Stimulated activated CD4-positive, alpha-beta T cell treated with anti-CD3 and anti-CD28 coated beads, Interleukin-4, amount 100 ng/mL, for 4 hours (primary cell): ENCODE measurements at places on chromosomes 12 and 14.

DNA sequence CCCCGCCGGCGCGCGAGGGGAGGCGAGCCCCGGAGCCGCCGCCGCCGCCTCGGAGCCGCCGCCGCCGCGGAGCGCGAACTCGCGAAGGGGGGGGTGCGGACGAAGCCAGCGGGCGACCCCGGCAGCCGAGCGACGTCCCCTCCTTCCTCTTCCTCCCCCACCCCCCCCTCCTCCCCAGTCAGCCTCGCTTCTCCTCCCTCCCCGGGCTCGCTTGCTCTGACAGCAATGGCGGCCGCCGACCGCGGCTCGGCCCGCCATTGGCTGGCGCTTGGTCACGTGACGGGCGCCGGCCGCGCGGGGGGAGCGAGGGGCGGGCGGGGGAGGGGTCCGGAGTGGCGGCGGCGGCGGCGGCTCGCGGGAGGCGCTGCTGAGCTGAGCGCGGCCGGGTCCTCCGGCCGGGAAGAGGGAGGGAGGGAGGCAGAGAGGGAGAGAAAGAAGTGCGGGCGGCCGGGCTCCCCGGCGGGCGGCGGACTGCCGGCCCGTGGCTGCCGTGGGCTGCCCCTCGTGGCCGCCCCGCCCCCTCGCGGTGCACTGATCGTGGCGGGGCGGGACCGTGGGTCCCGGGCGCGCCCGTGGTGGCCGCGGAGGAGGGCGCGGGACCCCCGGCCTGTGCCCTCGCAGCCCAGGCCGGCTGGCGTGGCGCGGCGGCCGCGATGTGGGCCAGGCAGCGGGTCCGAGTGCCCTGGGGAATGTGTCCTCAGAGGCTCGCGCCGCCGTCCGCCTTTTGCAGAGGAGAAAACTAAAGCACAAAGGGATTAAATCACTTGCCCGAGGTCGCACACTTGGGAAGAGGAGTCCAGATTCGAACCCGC is at the start of gene MED13L:
Gene MED13L, minus strand, starts transcription at position 227 of the 812 bp plus-strand sequence. CDS start 562 bp downstream, outside the sequence.
- peak; percentile 87 for DNase-seq

- DNase-seq, result peak; percentile 65
These were observed 148.7 kb downstream of the SMOC1 start for GRCh38 chr14:70027785-70028428.

DNA sequence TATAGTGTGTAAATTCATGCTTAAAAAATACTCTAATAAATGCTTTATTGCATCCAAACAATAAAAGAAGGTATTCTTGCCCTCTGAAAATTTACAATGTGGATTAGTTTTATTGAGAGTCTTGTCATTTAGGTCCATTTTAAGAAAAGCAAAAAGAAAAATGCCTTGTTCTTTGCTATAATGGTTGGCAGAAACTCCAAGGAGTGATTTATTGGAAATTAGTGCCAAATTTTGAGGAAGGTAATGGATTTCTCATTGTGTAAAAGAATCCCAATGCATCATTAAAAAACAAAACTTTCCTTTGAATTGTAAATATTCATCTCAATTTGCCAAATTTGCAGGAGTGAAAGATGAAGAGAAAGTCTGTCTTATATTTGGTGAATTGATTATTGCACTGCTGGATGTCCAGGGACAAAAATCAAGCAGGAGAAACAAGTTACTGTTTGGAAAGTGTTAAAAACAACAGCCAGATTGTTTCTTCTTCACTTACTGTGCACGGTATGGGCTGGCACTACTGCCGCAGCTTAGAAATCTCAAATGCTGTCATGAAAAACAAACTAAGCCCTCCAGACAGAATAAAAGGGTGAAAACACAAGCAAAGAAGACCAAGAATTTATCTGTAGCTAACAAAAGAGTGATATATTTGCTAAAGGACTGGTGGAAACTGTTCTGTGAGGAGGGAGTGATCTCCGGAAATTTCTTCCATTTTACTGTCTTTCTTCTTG is 511.7 kb downstream of the TMTC2 start:
- no peak for DNase-seq

- DNase-seq, result peak; percentile 59
These were observed 11.3 kb downstream of the PHLDA1 start for GRCh38 chr12:76020281-76020680.

- DNase-seq, result no peak
These were observed 63.7 kb downstream of the SLC24A4 start for GRCh38 chr14:92386637-92387036.

GRCh38 chr12:95972832-95973456 is 23.2 kb downstream of the HAL start:
- DNase-seq, result no peak

DNA sequence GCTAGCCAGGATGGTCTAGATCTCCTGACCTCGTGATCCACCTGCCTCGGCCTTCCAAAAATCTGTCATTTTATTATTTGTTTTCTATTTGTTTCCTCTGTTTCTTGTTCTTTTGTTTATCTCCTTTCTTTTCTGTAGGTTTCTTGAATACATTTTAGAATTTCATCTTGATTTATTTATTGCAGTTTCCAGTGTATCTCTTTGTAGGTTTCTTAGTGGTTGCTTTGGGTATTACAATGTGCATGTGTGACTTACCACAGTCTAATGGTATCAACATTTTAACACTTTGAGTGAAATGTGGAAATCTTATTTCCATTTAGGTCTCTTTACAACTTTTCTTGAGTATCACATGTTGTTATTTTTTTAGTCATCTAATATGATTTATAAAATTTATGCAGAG is 29.9 kb upstream of the MUCL1 start:
- DNase-seq, result no peak

DNA sequence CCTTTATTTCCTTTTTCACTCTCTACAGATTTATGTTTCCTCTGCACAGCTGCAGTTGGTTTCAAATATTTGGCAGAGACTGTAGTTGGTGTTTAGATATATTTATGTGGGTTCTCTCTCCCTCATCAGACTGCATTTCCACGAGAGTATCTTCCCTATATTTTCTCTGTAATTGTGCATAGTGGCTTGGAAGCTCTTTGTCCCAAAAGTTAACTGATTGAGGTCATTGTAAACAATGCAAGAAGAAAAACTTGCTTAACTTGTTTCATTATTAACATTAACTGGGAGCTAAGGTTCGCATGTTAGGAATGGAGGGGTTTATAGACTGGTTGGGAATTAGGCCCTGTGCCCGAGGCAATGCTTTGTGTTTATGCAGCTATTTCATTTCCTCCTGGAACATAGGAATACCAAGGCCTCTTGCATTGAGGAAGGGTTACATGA is 216.9 kb upstream of the HMGA2 start:
- no peak for DNase-seq
